Activated CD8-positive, alpha-beta T cell treated with anti-CD3 and anti-CD28 coated beads, Interleukin-2, amount 10 ng/mL, durations not matched to agents 7 days and 5 days (primary cell): ENCODE measurements at places on chromosomes 7 and 10. TPM values are rescaled to one million over a fixed set of nuclear protein-coding genes. Genes with fewer than 3 reads are reported as not detected.

GPR15LG gene
- total RNA-seq, result not detected

DNA sequence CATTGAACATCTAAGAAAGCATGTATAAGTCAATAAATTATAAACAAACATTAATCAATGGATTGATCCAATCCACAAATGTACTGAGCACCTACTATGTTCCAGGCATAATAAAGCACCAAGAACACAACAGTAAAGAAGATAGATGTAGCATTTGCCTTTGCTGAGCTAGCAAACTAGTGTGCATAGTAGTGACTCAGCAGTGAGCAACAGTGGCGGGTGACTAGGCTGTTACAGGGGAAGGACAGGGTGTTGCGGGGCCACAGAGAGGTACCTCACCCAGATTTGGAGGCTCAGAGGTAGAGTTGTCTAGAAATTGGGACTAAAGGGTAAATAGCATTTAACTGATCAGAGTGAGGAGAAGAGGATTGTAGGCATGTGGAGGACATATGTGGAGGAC lies 83.6 kb downstream of the NXPH1 start:
- no peak for DNase-seq

DNA sequence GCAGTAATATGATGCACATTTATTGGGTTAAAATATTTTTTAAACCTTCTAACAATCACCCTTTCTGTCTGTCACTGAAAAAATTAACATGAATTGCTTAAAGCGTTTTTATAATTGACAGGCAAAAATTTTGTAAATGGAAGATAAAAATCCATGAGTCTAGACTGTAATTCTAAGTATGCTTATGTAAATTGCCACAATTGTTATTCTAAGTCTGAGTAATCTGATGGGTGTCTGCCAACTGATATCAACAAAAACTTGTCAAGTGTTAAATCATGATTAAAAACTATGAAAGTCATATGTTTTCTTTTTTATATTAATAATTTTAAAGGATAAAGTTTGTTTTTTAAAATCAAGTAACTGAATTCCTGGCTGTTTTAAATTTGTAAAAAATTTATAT lies 208.2 kb downstream of the CDK14 start:
- DNase-seq, result no peak

C10orf62 gene
- not detected for total RNA-seq

MRPS24 gene
- 88.5 TPM for total RNA-seq

GRCh38 chr7:134502463-134503371 lies 24.6 kb upstream of the AKR1B10 start:
- no peak for DNase-seq

GRCh38 chr10:92010047-92010735 lies 86.6 kb downstream of the BTAF1 start:
- DNase-seq, result no peak

ZNF467 gene
- total RNA-seq, result 0.11 TPM
